Fibroblast of skin of scalp (primary cell): ENCODE measurements at places on chromosomes 2 and 18.

GRCh38 chr18:48049757-48050156, 119.3 kb upstream of the SMAD2 start:
- no peak for DNase-seq

GRCh38 chr2:64865831-64866345, 123.3 kb upstream of the SLC1A4 start:
- no peak for DNase-seq

DNA sequence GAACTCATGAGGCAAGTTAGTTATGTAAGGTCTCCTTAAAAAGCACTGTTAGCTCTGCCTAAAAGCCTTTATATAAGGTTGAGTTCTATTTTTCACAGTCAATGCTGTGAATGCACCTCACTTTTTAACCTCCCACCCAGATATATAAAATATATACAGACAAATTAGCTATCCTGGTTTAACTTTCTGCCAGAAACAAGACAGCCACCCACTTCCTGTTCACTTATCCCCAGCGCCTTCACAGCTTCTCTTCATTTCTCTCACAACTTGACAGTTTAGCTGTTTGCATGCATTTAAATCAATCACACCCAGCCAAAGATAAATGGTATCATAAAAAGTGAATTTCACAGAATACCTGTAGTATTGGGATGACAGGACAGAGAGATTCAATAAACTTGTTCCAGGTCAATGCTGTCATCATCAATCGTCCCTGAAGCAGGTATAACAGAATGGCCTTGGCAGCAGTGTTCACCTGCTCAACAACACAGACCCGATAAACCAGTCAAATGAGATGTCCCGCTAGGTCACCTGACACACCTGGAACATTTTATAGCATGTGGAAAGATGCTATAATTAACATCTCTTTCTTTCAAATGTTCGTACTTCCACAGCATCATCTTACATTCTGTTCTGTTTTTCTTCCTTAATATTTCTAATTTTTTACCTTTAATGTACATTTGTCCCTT, 55.7 kb downstream of the RTTN start:
- DNase-seq, result no peak

- peak; percentile 2 for DNase-seq
Measured at GRCh38 chr2:169397697-169398096, 35.4 kb upstream of the LRP2 start.

DNA sequence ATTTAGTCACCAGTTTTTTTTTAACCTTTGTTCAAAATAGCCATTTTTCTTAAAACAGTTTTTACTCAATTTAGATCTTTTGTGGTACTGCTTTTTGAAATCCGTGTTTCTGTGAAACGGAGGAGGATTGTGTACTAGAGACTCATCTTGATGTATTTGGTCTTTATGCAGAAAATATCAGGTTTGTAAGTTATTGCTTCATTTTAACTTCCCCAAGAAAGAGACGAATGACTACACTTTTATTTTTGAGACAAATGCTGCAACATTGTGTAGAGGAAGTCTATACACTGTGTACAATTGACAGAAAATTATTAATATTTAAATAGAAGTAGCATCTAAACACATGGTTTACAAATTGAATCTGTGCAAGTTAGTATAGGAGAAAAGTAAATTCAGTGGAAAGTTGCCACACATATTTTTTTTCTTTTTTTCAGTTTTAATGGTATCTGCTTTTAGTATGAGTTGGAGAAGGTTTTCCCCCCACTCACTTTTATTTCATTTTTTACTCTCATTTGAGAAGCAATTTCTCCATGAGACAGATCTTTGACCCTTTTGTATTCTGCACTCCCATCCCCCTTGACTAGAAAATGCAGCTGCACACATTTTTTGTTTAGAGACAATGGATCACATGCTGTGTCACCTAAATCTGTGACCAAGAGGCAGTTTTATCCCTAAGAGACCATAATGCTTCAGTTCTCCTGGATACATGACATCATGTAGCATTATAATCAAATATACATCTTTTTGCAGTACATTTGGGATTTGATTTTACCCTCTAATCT, 200.8 kb upstream of the STON1 start:
- DNase-seq, result no peak

- no peak for DNase-seq
Measured at GRCh38 chr2:220371211-220371610, 743.8 kb downstream of the SLC4A3 start.

DNA sequence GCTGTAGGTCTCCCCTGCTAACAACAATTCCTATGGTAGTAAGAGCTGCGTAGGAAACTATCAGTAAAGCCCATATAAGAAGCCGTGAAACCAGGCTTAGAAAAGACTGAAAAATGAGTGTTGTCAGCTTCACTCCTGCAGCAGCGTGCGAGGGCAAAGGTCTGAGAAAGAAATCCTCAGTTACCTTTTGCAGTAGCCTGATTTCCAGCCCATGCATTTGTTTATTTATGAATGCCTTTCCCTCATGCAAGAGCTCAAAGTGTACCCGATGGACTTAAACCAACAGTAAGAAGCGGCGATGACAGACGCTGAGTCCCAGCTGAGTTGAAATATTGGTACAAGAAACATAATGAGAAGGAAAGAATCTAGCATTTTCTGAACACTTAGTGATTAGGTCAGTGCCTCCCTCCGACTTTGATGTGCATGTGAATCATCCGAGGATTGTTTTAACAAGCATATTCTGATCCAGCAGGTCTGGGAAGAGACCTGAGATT, 15.0 kb upstream of the POLI start:
- peak; percentile 29 for DNase-seq

DNA sequence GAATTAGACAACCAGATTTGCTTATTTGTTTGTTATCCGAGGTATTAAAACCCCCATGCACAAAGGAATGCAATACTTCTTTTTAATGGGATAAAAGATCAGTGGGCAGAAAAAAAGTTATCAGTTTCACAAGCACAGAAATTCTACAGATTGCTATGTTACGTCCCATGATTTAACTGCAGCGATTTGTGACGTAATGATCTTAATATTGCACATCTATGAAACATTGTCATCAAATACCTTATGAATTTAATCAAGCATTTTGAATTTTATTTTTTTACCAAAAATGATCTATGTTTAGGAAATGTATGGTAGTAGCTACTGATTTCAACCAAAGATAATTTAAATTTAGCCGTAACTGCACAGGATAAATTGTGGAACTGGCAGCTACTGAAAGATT, 138.9 kb downstream of the FHOD3 start:
- DNase-seq, result no peak

- DNase-seq, result peak; percentile 40
Measured at GRCh38 chr2:238644095-238645081, 203.5 kb upstream of the TWIST2 start.

- no peak for DNase-seq
Measured at GRCh38 chr18:76771192-76771799, 51.1 kb upstream of the ZNF236 start.

DNA sequence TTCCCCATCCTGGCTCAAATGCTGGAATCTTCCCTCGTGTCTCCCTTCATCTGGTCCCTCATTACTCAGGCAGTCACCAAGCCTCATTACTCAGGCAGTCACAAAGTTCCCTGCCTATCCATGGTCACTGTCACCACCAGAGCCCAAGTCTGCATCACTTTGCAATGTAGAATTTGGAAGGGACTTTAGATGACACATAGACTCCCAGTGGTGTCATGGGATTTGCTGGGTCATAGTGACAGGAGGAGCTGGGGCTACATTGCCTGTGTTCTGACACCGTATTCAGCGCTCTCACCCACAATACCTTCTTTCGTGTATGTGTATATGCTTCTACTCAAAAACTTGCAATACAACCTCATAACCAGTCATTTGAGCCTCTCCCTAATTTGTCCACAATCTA, 2.1 kb upstream of the EMILIN1 start:
- peak; percentile 35 for DNase-seq

- DNase-seq, result no peak
Measured at GRCh38 chr2:122083256-122084048, 328.0 kb downstream of the TSN start.

DNA sequence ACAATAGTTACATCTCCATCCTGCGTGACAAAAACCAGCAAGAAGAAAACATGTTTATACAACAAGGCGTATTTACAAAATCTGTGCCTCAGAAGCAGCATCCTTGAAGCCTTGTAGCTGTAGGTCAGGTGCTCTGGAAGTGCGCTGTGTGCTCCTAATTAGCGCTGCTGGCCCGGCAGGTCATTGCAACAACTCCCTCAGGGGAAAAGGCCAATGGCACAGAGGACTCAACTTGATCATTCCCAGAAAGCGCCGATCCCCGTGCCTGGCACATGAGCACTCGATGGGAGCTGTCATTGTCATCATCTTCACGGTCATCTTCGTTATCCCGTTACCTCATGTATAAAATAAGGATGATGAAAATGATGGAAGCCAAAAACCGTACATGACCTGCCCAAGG, 58.5 kb downstream of the EIPR1 start:
- no peak for DNase-seq

GRCh38 chr2:193749485-193749884, 1554.8 kb upstream of the TMEFF2 start:
- no peak for DNase-seq

DNA sequence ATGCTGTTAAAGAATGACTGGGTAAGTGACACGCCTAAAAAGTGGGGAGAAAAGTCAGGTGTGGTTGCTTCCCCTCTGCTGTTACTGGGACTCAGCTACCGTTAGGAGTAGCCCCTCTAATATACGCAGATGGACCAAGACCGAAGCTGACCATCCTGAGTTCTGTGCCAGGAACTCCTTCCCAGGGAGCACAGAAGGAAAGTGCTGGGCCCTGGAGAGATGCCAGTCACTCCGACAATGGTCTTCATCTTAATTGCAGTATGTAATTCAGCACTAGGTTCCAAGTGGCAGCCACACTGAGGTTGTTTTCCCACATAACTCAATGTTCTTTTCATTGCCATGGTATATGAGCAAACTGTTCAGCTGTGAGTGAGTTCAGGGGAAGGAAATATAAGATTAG, 19.6 kb upstream of the TMEM200C start:
- DNase-seq, result no peak

- DNase-seq, result no peak
Measured at GRCh38 chr2:96320326-96320725, 4.8 kb upstream of the ITPRIPL1 start.

DNA sequence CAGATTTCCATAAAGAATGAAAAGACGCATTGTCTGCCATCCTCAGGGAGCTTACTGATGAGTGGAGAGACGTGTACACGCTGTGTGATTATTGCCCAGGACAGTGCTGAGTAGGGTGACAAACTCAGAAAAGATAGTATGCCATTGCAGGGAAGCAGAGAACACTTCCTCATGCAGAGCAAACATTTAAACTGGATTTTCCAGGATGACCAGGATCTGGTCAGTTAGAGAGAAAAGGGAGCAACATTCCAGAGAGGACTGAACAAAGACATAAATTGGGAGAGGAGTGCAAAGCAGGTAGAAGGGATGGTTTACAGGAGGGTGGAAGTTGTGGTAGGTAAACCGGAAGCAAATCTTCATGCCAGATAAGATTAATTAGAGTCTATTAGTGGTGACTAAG, 2.3 kb downstream of the SLC9A2 start:
- DNase-seq, result no peak

- DNase-seq, result no peak
Measured at GRCh38 chr2:73913414-73914054, 13.1 kb upstream of the DGUOK start.

- no peak for DNase-seq
Measured at GRCh38 chr2:7952046-7952745, 729.7 kb upstream of the ID2 start.

- DNase-seq, result no peak
Measured at GRCh38 chr2:199484927-199485326, 27.2 kb upstream of the SATB2 start.
